Hepatocyte (in vitro differentiated cells): ENCODE measurements at places on chromosomes 7 and 10.
A peak's percentile ranks its signal among the peaks of the same experiment; 100 is the strongest.

- no peak for DNase-seq
Observed at GRCh38 chr10:110808615-110809014, 63.1 kb upstream of the PDCD4 start.

DNA sequence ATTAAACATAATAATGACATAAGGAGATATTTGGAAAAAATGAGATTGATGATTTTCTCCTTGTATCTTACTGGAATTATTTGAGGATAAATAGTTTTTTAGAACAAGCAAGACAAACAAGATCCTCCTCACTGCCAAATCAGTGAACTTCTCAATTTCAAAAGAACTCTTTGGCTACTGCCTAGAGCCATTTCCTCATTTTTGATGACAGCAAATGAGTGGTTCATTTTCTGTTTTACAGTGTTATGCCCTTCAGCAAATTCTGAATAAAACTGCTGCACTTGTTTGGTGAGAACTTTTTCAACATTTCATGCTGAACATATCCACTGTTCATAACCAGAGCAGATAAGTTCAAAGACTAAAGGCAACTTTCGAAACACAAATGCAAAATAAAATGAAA lies 42.5 kb upstream of the AHR start:
- no peak for DNase-seq

DNA sequence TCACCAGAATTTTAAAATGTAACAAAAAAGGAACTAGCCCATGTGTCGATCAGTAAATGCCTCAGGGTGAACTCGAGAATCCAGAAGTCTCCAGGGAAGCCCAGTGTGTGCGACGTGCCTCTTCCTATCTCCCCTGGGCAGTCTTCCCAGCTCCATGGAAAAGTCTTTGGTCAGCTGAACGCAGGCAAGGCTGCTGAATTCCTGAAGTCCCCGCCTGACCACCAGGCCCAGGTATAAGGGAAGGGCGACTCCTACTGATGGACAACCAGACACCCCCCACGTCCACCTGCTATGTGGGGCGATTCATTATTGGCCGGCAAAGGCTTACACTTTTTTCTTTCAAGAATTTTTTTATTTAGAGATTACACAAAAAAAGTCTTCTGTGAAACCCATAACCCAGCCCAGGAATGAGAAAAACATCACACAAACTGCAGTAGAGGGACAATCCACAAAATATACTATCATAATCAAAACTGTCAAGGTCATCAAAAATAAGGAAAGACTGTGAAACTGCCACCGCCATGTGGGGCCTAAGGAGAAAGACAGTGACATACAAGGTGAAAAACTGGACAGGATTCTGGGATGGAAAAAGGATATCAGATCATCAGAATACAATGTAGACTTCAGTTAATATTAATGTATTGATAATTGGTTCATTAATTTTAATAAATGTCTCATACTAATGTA lies 93.5 kb downstream of the CTBP2 start:
- DNase-seq, result no peak

DNA sequence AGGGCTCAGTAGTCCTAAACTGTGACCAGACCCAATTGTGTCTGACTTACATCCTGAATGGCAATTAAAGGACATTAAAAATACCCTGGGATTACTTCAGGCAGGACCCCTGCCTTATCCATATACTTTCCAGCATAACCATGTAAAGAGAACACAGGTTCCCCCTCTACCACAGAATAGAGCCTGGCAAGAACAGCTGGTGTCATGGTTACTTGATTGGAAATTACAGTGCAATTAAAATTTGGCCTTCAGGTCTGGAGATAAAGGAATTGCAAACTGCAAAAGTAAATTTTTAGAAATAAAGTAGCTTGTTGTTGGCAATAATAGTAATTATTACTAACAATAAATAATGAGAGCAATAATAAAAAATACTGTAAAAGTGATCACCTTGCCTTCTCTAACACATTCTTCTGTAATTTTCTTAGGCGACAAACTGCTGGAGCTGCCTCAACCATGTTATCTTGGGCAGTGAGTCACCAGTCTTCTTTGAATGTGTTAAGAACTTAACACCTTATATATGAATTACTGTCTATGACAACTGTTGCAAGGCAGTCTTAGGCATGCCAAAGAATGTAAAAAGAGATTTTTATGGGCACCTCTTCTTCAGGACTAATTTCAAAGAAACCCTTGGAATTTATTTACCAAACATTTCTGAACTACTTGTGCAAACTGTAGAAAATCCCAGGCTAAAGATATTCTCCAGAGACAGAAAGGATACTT lies 53.7 kb downstream of the HIBADH start:
- DNase-seq, result peak; percentile 16

- DNase-seq, result no peak
Observed at GRCh38 chr10:35626971-35627507, 15.1 kb downstream of the FZD8 start.

DNA sequence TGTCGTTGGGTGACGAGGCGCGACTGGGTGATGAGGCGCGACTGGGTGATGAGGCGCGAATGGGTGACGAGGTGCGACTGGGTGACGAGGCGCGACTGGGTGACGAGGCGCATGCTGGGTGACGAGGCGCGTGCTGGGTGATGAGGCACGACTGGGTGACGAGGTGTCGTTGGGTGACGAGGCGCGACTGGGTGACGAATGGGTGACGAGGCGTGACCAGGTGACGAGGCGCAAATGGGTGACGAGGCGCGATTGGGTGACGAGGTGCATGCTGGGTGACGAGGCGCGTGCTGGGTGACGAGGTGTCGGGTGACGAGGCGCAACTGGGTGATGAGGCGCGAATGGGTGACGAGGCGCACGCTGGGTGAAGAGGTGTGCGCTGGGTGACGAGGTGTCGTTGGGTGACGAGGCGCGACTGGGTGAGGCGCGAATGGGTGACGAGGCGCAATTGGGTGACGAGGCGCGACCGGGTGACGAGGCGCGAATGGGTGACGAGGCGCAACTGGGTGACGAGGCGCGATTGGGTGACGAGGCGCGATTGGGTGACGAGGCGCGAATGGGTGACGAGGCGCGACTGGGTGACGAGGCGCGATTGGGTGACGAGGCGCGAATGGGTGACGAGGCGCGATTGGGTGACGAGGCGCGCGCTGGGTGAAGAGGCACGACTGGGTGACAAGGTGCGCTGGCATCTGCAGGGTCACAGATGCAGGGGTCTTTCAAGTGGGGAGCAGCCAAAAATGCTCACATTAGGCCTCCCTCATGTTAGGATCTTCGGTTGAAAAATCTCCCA lies 7.9 kb upstream of the NOM1 start:
- no peak for DNase-seq

DNA sequence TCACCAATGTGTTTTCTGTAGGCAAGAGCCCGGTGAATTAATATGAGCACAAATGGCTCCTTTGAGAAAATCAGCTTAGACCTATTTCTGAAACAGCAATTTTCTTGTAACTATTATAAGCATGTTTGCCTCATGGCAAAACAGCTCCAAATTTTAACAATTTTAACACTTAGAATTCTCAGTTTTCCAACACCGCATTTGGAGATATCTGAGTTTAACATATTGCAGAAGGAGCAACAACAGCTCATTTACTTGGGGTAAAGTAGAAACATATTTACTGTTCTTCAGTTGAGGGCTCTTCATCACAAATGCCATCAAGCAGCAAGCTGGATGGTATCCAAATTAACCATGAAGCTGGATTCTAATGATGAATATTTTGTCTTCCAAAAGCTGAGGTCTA lies 134.0 kb upstream of the SLC26A5 start:
- no peak for DNase-seq

DNA sequence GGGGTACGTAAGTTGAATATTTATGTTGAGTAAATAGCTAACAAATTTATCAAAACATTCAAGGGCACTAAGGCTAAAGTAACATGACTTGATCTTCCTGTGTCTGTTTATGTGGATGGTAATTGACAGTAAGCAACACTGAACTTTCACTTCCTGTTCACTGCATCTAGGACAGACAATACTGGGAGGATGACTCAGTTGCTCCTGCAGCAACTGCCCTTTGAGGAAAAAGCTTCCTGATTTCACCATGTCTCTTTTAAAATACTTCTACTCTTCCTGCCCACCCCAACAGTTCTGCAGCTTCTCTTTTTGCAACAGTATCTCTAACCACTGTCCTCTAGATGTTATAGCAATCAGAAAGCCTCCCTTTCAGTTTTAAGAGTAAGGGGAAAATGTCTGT lies 76.6 kb upstream of the HGF start:
- DNase-seq, result peak; percentile 23

DNA sequence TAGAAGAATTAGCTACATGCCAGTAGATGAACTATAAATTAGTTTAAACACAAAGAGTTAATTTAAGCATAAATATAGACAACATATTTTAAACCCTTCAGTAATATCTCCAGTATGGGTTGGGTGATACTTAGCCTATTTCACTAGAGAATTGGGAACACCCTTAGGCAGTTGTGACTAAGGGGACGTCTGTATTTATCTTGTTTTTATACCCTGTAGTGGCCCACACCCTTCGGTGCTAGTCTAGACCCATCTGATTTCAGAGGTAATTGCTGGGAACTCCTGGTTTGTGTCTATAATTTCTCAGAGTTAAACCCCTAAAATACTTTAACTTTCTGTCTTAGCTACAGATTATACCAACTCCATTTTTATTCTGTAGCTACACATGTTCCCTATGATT lies 11.5 kb upstream of the STEAP4 start:
- DNase-seq, result no peak

DNA sequence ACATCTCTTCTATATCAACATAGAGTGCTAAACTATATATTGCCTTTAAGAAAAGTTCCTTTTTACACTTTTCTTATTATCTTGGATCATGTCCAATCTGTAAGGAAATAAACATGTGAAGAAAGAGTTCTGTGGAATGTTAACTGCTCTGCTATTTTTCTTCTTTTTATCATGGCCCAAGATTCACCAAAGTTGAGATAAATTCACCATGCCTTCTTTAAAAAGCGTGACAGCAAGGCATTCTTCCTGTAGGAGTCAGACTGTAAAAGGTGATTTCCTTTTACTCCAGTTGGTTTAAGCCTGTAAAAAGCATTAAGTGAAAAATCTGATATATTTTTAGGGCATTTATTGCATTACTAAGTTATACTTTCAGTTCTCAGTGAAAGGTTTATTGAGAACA lies 165.7 kb upstream of the FZD1 start:
- DNase-seq, result no peak

DNA sequence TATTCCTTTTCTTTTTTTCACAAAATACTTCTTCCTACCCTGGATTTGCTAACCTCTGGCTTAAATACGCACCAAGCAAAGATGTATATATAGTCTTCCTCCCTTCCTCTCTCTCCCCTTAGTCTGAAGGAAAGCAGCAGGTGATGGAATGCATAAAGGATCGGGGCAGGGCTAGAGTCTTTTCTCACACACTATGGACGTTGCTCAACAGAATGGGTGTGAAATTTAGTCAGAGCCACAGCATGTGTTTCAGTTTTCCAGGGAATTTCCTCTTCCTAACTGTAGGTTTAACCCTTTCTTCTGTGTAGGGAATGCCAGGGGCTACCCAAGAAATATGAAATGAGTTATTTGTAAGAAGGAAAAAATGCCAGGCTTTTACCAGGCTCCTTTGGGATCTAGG lies 71.4 kb upstream of the NFKB2 start:
- no peak for DNase-seq

- no peak for DNase-seq
Observed at GRCh38 chr10:78932861-78933260, 135.9 kb upstream of the ZMIZ1 start.

DNA sequence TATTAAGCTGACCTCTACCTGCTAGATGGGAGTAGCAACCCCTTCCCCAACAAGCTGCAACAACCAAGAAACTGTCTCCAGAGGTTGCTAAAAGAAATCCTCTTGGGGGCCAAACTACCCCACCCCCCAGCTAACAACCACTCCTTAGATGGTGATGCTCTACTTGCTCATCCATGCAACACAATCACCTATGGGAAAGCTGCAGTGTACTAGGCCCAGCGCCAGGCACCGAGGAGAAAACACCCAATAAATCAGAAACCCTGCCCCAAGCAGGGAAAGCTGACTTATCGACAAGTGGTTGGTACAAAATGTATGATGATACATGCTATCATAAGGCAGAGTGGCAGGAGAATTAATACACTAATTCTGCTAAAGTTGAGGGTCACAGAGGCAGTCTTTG lies 17.3 kb downstream of the SLC25A13 start:
- no peak for DNase-seq

- no peak for DNase-seq
Observed at GRCh38 chr7:148903504-148903903, 19.4 kb upstream of the EZH2 start.

DNA sequence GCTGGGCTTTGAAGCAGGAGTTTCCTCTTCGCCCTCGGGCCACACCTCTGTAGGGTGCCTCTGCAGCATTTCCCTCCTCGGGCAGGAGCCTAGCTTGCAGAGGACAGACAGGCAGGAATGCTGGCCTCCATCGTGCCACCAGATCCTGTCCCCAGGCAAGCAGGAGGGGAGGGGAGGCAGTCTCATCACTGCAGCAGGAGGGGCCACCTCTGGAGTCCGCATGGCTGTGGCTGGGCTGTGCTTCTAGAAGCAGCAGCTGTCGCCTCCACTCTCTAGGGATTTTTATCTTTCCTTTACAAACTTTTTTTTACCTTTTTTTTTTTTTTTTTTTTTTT lies 181.4 kb downstream of the CUX1 start:
- no peak for DNase-seq

DNA sequence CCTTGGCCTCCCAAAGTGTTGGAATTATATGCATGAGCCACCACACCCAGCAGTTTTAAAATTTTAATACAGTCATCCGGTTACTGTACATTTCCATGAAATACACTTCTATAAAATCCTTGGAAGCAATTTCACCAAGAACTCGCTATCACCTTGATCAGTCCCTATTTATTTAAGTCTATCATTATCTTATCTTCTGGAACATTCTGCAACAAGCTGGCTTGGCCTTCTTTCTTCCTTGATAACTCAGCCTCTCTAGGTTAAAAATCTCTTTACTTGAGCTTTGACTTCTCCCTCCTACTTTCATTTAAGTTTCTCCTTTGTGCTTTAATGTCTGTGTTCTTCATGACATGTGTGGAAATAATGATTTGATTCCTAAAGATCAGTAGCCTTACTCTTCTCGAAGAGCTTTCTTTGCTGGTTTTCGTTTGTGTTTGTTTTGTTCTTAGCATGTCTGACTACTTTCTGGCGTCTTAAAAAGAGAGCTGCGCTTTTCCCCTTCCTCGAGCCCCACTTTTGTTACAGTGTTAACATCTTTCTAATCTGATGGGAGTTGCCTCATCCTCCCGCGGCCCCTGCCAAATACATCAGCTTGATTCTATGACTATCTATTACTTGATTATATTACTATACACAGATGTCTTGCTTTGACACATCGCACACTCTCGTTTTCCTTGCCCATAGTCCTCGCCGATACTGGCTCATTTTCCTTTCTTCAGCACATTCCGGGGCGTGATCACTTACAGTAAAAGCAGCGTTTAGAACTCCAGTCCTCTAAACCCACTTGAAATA lies 11.1 kb upstream of the CALML5 start:
- DNase-seq, result no peak
